ENCODE measurements at places on chromosomes 3 and 15. TPM values are rescaled to one million over a fixed set of nuclear protein-coding genes. Genes with fewer than 3 reads are reported as not detected.

DNA sequence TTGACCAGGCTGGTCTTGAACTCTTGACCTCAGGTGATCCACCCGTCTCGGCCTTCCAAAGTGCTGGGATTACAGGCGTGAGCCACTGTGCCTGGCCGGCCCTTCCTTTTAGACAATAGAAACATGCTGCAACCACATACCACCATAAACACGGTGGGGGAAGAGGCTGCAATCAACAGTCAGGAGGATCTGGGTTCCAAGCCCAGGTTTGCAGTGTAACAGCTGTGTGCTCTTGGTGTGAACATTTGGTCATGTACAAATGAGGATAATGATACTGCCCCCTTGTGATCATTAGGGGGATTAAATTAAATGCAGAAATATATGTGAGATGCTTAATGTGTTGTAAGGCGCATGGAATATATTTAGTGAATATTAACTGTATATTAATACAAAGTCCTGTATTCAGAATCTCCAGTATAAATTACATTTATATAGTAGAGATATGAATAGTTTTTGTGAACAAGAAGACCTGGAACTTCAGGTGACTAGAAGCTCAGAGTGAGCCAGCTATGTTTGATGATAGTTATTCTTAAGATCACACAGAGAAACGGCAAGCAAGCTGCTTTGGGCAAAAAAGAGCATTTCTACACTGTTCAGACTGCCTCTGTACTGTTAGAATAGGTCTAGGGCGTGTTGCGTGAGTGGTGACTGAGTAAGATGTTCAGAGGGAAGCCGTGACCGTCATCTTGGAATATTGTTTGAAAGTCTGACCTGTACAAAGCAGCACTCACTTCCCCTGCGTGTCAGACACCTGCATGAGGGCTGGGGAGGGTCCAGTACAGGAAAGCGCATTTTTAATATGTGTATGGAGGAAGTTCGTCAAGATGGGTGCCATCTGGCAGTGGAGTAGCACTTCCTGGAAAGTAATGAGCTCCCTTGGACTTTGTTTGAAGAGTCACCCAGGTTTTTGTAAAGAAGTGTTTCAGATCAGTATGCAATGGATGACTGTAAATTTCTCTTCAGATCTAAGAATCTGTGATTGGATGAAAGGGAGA is 125.8 kb downstream of the PGPEP1L start:
- no peak for DNase-seq

DNA sequence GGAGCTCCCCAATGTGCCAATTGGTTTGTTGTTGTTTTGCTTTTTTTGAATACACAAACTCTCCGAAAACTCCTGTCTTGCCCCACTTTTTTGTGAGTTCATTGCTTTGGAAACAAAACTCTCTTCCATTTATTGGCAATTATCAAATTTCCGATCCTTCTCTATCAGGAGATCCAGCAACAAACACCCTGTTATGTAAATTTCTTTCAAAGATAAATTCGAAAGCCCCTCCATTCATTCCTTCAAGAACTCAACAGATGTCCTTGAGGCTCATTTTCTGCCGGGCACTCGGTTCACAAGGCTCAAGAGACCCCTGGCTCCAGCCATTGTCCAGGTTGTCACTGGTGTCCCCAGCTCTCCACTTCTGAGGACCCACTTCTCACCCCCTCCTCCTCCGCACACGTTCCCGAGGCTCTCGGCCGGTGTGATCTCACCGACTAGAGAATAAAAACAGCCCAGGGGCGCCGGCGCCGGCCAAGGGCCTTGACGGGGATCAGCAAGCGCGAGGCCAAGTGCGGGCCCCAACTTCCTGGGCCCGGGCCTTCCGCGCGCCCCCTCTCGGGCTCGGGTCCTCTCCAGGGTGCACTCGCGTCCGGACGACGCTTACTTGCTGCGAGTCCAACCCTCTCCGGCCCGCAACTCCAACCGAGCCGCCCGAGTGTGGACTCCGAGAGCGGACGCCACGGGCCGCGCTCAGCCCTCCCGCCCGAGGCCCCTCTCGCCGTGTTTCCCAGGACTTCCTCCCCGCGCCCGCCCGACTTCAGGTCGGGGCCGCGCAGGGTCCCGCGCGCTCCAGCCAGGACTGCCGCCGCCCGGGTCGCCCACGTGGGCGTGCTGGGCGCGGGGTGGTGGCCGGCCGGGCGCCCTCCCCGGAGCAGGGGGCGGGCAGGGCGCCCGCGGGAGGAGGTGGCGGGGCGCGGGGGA is 533 bp upstream of the SMAD3 start:
- DNase-seq, result no peak

DNA sequence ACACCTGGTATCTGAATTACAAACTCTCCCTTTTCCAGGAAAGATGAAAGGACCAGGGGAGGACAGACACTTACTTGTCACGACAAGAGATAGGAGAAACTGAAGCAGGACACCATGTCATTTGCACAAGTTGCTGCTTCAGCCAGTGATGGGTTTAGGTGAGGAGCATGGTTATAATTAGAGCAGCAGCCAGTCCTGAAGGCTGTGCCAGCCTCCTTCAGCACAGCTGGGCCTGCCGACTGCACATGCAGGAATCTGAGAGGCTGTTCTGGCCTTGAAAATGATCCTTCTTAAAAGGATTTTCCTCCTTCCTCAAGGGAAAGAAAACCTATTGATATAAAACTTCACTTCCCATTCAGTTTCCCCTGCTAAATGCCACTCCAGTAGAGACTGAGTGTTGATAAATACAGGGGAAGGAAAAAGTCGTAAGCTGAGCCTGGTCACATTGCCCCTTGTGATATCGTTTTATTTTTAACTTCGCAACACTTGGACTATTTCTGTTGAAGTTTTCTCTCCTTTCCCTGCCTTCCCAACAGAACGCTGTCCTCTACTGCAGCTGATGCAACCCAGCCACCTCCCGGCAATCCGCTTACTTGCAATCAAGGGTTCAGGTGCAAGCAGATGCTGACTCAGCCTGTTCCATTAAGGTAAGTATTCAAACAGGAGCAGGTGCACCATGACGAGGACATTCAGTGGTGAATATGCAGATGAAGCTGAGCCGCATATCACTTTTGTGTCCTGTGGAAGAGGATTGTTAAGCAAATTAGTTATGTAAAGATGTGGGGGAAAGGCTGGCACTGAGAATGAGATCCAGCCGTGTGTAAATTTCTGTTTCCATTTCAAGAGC is at the start of gene FBXO40:
Gene FBXO40 (plus strand): TSS at position 524 of the 847 bp plus-strand sequence. CDS start 27,197 bp downstream, outside the sequence.
- DNase-seq, result no peak

GRCh38 chr3:117842086-117842485 is 1132.5 kb downstream of the TUSC7 start:
- no peak for DNase-seq

- DNase-seq, result no peak
Measured at GRCh38 chr15:67977414-67978089, 76.6 kb upstream of the PIAS1 start.

DNA sequence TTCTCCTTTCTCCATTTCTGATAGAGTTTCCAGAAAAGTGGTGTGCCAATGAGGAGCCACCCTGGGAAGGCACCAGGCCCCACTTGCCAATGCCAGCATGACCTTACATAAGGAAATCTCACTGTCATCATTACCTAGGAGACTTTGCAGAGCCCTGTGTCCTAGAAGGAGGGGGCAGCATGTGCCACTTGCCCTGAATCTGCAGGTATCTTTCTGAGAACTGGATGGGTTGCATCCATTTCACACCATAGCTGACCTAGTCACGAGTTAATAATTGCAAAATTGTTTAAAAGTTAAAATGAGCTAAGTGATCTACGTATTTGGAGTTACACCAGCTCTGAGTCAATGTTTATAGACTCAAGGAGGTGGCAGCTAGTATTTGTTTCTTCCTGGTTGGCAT is 14.3 kb downstream of the CA12 start:
- DNase-seq, result no peak

DNA sequence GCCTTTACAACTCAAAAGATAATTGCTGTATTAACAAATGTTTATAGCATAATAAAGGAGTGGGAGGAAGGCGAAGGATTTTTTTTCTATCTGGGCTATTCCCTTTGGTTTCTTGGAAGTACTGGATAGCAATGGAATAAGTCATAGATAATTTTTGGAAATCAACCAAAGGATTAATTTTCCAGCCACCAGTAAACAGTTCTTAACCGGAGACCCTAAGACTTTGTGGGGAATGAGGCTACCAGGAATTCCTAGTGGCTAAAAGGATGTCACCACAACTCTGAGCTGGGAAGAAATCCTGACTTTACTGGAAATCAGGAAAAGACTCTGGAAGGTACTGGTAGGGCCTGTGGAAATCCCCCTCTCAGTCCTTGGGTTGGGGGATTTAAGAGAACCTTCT is 138.4 kb upstream of the RARB start:
- no peak for DNase-seq

Gene GPR149
- total RNA-seq, result not detected

Gene MAGEL2
- not detected for total RNA-seq

DNA sequence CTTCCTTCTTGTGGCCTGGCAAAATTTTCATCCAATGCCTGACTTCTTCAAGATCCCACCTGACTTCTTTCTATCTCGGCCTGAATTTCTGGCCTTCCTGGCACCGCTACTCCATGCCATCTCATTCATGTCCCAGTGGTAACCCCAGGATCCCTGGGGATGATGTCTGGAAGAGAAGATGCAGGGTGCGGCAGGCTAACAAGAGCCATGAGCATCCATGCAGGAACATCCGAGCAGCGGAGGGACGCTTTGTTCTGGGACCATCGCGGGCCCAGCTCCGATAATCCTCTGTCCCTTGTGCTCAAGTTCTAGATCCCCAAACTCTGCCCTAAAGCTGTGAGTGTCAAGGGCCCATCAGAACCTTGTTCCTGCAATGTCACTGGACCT is 10.9 kb downstream of the MYL3 start:
- DNase-seq, result no peak

DNA sequence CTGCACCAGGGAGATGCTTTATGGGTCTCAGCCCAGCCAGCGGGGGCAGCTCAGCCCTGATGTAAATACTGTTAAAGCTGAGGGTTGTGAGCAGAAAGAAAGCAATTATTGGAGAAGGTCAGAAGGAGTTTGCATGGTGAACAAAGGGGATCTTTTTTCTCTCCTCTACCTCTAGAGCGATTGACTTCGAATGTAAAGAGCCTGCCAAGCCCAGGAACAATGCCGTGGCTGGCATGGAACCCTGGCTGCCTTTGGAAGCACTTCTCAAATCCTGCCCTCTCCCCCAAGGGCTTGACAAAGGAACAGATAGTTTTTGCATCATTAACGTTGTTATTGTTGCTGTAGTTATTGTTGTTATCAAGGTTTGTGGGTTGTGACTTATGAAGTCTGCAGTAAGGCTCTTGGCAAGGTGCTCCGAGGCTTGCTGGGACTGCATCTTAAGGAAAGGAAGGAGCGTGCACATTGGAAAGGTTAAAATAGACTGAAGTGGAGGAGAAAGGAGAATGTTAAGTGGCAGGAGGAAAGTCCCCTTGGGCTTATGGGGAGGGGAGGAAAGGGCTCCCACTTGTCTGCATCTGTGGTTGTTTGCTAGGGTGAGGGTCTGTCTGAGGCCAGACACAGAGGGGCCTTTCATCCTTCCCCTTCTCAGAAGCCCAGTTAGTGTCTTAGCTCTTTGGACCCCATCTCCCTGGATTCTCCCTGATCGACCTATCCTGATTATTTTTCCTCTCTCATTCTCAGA is 16.7 kb downstream of the PDIA5 start:
- DNase-seq, result no peak

Gene B3GNT5
- total RNA-seq, result 22.8 TPM

Gene IL17RD
- 3.5 TPM for total RNA-seq

Gene FOXB1
- total RNA-seq, result 0.64 TPM

DNA sequence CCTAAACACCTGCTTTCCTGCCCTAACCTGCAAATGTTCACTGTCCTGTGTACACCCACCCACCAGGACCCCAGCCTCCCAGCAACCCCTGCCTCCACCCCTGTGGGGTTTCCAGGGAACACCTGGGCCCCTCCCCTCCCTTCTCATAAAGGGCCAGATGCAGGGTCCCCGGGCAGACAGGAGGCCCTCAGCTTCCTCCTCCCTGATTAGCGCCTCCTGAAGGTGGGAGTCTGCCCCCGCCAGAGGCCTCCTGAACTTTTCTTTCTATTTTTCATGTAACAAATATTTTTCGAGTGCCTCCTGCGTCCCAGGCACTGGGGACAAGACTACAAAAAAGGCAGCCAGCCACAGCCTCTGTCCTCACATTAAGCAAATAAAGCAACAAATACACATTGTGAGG is 135.4 kb upstream of the LINGO1 start:
- no peak for DNase-seq

- no peak for DNase-seq
Measured at GRCh38 chr3:113439606-113440005, 1.7 kb downstream of the CFAP44 start.

DNA sequence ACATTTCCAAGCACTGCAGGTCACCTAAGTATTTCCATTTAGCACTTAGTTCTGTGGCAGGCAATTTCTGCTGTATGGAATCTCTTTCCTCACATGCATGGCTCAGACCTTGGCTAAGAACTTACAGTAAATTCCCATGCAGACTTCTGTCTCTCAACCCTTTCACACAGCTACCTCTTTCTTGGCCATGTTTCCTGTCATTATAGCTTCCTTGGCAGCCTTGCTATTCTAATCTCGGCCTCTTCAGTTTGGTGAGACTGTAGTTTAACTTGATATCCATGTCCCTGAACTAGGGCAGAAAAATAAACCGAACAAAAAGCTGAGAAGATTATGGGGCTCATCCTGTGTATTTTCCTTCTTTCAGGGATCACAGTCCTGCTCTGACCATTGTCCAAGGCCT is 96.0 kb downstream of the SPATA16 start:
- no peak for DNase-seq

Gene CHRD
- total RNA-seq, result 1.4 TPM

DNA sequence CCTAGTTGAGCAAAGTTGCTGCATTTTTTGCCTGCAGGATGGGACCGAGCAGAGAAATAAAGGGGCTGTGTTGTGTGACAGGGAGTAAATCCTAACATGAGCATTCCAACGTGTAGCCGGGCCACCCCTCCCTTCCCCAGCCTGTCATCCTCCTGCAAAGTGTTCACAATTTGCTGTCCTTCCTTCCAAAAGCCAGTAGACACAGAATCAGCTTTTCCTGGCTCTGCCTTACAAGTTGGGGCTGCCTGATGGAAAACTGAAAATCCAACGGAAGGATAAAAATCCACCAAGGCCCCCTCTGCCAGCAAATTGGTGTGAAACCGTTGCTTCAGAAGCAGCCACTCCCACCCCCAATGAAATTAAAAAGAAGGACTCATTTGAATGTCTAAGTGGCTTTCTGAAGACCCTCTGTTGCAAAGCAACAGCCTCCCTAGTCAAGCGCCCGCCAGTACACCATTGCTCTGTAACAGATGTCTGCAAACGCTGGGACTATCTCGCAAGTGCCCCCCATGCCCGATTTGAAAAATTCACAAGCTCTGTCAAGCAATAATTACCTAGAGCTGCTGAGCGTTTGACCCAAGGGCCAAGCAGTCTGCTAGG is 665 bp downstream of the FRMD4B start:
- DNase-seq, result no peak
